Suppressor macrophage treated with lipopolysaccharide for 4 hours (primary cell): ENCODE measurements at places on chromosomes 11 and 22.

GRCh38 chr11:197741-198235 is 4.9 kb downstream of the SCGB1C1 start:
- no peak for DNase-seq

GRCh38 chr11:65438257-65439151 is 15.9 kb downstream of the NEAT1 start:
- DNase-seq = no peak

DNA sequence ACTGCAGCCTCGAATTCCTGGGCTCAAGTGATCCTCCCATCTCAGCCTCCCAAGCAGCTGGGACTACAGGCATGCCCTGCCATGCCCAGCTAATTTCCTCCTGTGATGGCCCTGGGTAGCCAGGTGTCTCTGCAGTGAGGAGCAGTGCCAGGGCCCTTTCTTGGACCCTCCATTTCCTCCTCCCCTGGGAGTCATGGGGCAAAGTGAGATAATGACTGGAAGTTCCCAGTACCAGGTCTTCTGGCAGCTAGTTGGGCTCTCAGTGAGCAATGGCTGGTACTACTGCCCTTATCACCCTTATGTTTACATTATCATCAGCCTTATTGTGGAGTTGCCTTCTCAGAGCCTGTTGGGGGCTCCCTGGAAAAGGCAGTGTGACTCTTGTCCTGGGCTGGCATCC is 17.6 kb downstream of the DAGLA start:
- DNase-seq = no peak

DNA sequence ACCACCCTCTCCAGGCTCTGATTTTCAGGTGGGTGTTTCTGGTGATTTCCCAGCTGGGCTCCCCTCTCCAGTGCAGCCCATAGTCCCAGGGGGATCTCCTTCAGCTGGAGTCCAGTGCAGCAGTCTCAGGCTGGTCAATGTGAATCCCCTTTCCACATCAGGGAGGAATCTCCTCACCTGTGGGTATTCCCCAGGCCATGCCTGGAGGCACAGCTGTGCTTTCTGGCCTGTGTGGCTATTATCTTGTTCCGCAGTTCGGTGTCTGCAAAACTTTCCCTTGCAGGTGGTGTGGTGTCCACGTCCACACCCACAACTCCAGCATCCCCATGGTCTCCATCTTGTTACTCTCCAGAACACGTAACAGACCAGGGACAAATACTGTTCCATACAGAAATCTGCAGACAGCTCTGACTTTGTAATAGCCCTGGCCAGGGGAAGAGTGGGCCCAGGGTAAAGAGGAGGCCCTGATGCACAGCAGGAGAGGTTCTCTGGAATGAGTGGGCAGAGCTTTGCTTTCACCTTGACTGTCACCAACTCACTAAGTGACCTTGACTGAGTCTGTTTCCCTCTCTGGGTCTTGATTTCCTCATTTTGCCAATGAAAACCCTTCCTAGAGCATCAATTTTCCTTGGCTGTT is 183.2 kb downstream of the CSNK2A3 start:
- no peak for DNase-seq

DNA sequence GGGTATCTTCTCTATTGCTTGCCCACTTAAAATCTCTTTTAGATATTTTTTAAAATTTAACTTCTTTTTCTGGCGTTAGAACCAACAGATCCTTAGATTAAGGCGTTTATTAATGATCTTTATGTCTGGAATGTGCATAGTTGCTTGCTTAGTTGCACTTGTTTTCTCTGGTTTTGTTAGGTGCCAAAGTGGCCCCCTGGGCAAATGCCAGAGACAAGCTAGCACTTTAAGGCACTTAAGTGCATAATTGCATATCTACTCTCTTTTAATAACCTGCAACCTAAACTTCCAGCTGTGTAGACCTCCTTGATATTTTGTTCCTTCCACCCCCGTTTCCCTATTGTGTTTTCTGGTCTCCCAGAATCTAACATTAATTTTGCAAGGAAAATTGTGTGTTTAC is 3.3 kb downstream of the RBM4 start:
- no peak for DNase-seq

GRCh38 chr11:18934195-18934814 is 4.9 kb downstream of the MRGPRX1 start:
- DNase-seq = no peak

GRCh38 chr11:117691516-117691915 is 105.5 kb downstream of the DSCAML1 start:
- DNase-seq = no peak

GRCh38 chr11:18721561-18722292 is 4.3 kb downstream of the IGSF22 start:
- peak; percentile 67 for DNase-seq

- peak; percentile 59 for DNase-seq
These were observed 81.4 kb upstream of the THY1 start for GRCh38 chr11:119504371-119504770.

DNA sequence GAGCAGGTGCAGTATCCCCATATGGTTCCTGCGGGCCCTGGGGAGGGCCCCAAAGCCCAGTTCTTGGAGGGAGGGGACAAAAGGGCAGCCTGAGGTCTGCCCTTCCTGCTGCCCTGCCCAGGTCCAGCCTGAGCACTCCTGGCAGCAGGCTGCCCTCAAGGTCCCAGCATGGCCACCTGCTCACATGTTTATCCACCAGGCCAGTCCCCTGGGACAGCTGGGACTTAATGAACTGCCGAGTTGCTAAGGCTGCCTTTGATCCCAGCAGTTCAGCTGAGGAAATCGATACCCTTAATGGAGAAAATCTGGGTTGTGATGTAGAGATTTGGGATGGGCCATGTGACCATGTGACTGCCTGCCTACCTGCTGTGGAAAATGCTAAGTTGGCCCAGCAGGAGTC is 146.2 kb downstream of the TRIM29 start:
- DNase-seq = no peak

DNA sequence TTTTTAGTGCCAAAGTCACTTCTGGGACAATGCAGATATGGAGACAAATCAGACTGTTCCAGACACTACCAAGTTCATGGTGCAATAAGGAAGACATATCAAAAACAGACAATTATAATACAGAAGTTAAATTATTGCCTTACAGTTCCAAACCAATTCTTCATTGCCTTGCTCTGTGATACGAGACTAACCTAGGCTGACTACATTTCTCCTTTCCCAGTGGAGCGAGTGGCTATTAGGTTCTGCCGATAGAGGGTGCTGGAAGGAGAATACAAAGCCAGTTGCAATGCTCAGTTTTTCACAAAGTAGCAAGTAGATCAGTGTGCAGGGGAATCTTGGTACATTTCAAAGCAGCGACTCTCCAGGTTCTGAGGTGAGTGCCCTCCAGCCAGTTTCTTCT is 67.8 kb downstream of the FAM168A start:
- DNase-seq = peak; percentile 31

DNA sequence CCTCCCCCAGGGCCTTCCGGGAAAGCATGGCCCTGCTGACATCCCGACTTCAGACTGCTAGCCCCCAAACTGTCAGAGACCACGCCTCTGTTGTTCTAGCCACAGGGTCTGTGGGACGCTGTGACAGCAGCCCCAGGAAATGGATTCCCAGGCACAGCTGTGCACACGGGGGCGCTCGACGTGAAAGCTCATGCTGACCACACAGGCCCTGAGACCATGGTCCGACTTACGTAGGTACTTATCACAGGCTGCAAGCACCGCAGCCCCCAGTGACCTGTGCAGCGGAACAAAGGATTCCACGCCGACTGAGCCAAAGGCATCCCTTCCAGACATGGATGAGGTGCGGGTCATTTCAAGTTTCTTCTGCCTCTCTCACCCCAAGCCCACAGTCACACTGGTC is 150.6 kb downstream of the CTTN start:
- no peak for DNase-seq

GRCh38 chr11:36890121-36890679 is 292.2 kb upstream of the RAG2 start:
- DNase-seq = no peak

DNA sequence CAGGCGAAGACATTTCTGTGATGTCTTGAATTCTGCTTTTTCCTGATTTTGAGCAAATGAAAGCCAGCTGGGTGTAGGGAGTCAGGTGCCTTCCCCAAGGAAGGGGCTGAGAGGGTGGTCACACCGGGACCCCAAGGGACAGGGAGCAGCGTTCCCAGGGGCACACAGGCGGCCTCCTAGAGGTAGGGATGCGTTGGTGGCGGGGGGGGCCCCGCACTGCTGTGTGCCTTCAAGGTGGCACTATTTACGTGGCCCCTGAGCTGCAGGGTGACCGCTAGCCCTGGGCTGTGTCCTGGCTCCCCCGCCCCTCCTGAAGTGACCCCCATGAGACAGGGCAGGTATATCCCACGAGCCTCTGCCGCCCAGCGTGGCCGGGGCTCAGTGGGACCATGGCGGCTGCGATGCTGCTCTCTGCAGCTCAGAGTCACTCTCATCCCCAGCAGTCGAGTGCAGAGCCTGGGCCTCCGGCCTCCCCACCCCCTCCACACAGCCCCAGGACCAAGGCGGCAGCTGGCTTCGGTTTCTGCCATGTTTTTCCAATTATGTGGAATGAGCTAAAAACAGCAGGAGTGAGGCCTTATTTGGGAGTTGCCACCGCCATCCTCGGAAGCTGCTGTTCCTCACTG is 60.9 kb downstream of the LRP5 start:
- DNase-seq = no peak
